GM10248 (cell line): ENCODE measurements at places on chromosomes 6 and 20.

DNA sequence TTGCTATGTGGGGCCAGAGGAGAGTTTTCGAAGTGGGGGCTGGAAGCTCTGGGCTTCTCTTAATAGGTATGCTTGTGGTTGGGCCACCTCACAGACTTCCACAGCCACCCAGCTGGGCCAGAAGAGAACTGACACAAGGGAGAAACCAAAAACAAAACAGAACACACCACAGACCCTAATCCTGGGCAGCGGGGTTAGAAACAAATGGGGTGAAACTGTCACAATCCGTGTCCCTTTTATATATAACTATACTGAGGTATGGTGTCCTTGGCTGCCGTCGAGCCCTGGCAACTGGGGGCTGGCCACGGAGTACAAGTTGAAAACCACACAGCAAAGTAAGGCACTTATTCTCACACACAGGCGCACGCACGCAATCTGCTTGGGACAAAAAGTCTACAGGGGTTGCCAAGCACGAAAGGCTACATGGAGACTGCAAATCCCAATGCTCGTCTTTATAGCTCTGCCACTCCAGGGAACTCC, 78.3 kb downstream of the TRAM2 start:
- DNase-seq: peak; percentile 54

GRCh38 chr6:139165324-139165723, 30.4 kb downstream of the HECA start:
- no peak for DNase-seq

DNA sequence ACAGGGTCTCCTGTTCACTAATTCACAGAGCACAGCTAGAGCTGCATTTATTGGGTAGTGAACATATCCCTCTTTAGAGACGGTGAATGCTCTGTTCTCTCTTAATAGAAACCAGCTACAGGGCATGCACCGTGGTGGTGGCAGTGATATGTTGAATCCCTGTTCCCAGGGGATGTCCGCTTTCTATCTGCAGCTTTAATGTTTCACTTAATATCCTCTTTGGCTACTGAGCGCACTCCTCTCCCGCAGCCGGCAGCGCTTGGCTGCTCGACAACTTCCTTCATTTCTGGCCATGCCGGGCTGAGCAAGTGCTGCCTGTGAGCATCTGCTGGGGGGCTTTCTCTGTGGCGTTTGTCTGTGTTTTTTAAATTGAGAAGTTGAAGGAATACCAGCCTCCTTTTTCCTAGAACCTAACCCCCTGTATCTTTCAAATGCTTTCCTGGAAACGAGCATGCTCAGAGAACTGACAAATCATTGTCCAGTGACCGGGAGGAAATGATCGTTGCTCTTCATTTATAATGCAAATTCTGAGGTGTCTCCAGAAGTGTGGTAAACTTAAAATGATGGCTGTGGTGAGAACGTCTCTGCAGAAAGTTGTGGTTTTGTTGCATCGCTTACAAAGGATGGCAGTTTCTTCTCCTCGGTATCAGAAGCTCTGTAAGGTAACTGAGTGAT, 297.9 kb downstream of the UTRN start:
- DNase-seq: peak; percentile 41

DNA sequence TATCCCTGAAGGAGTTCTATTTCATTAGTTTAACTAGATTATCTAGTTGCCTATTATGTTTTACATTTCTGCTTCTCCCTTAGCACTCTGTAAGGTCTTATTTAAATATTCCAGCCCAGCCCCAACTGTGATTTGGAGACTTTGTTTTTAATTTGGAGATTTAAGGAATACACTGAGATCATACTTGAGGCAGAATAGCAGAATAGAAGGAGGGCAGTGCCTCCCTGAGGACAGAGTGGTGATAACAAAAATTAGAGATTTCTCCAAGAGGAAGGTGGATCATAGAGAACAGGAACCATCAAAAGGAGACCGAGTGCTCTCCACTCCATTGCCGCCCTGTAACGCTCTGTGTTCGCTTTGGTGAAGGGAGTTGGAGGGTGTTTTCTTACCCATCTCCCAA, 14.8 kb upstream of the CD164 start:
- DNase-seq: no peak

DNA sequence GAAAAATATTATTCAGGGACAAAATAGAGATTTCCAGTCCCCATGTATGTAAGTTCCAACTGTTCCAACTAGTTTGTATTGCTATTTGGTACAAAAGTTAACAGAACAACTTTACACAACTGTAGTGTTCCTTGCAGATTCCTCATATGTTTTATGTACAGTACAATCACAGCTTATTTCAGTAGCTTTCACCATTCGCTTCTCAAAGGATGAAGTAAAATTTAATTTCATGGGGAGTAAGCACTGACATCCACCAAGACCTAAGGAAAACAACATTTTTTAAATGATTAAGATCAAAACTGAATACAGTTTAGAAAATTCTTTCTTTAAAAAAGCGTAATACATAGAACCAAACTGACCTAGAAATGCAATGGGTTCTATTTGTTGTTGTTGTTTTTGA, 24.6 kb downstream of the ZNF217 start:
- no peak for DNase-seq

GRCh38 chr6:38057994-38058393, 238.5 kb downstream of the ZFAND3 start:
- no peak for DNase-seq

DNA sequence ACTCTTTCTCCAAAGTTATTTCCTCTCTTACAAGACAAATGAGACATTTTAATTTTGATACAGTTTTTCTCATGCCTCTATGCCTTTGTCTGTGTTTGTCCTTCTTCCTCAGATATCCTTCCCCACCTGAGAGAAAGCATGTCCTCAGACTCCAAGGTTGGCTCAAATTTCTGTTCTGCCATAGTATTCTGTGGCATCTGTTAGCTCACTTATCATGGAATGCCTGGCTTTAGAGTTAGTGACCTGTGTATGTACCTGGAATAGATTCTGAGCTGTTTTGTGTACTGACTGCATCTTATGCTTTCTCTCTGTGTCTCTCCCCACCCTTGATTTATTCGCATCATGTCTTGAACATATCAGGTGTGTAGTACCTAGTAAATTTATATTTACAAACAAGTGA, 90.0 kb downstream of the CENPW start:
- DNase-seq: no peak

DNA sequence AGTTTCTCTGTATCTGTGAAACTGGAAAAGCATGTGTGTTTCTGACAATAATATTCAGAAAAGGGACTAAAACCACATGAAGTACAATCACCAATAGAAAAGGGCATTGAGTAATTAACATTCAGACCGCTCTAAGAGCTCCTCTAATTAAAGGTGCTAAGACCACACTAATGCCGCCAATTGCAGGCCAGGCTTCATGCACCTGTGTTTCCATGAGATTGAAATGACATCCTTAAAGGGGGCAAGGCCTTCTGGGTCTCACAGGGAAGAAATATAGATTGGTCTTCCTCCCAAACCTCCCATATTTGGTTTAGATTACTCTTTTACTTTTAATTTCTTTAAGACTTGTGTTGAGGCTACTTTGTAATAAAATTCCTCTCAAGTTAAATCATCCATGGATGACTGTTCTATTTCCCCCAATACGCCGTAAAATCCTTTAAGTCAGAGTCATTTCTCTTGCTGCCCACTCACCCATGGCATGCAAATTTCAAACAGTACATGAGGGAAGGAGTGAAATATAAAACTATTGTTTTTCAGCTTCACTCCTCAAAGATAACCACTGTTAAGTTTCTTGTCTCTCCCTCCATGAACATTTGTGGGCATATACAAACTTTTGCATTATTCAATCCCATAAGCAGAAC, 110.6 kb downstream of the UBE3D start:
- DNase-seq: no peak

DNA sequence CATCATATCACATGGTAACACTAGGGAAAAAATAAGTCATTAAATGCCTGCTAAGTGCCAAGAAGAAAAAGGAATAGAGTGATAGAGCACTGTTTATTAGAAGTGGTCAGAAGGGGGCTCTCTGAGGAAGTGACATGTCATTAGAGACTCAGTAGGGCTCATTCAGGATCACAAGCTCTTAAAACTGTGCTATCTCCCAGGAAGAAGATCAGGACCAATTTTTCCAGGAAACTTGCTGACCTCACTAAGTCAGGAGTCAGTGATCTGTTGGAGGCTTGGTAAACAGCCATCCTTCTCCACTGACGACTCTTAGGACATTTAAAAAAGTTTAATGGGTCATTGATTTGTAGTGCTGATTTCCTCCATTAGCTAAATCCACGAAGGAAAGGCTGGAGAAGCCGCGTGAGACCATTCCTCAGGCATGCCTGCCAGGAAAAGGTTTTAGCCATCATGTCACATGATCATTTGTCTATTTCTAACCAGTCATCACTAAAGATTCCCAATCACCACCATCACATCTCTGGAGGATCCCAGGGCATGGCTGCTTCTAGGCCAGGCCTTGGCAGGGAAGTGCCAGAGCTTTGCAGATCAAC, 5.9 kb upstream of the PTPN1 start:
- DNase-seq: no peak

GRCh38 chr6:5730585-5731263, 276.0 kb downstream of the NRN1 start:
- no peak for DNase-seq

GRCh38 chr6:91240878-91241603, 654.2 kb upstream of the MAP3K7 start:
- peak; percentile 7 for DNase-seq

DNA sequence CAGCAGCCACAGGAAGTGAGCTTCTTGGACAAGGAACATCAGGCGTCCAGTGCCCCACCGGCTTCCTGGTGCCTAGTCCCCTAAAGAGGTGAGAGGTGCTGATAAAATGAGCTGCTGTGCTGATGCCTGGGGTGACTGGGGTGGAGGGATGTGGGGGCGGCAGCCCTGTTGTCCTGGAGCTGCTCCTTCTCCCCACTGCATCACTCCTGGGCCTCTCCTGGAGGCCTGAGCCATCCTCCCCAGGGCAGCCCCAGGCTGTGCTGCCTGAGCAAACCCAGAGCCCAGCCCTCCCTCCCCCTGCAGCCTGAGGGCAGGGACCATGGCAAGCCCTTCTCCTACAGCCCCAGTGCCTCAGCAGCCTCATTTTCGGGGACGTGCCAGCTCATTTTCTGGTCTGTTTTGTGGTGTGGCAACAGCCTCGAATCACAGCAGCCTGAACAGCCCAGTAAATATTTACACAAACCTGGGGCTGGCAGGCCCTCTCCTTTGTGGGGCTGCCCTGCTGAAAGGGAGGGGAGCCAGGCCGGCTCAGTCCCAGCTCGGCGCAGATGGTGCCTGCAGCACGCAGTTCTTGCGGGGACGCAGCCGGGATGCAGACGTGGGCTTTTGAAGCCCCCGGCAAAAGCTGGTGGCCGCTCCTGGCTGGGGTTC, 259.9 kb downstream of the DLL1 start:
- no peak for DNase-seq

- no peak for DNase-seq
Observed at GRCh38 chr6:44463728-44464450, 76.4 kb downstream of the CDC5L start.

DNA sequence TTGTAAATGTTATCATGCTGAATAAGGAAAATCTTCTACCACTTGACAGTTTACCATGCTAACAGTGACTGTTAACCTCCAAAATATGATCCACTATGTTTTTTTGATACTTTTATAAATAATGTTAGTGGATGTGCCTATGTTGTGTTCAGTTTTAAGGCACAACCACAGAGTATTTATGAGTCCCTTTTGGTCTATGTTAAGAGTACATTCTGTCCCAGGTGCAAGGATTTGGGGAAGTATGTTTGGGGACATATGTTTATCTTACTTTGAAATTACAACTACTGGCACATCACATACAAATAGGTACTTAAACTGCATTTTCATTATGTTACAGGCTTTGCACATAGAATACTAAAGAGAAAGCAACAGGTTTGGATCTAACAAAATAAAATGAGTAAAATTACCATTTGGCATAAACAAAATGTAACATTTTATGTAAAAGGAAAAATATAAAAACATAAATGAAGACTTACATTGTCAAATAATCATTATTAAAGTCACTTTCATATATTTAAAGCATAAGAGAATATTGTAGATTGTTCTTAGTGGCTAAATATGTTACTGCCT, 71.2 kb downstream of the SESN1 start:
- DNase-seq: no peak

- no peak for DNase-seq
Observed at GRCh38 chr6:143160015-143160414, 99.3 kb downstream of the AIG1 start.

DNA sequence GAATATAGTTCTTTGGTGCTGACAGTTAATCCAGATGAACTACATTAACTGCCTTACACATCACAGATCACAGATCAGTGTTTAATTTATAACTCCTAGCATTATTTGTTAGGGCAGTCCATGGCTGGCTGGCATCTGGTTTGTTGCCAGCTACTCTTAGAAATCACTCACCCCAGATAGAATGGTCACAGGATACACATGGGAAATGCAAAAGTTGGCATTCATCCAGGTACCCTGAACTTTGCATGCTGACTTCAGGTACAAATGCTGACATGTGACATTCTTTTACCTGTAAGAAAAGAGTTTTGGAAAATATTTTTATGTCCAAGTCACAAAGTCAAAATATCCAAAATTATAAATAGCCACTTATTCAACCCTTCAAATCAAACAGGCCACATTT, 20.2 kb downstream of the FBXL4 start:
- no peak for DNase-seq

- no peak for DNase-seq
Observed at GRCh38 chr6:170174771-170175643, 115.9 kb downstream of the DLL1 start.

DNA sequence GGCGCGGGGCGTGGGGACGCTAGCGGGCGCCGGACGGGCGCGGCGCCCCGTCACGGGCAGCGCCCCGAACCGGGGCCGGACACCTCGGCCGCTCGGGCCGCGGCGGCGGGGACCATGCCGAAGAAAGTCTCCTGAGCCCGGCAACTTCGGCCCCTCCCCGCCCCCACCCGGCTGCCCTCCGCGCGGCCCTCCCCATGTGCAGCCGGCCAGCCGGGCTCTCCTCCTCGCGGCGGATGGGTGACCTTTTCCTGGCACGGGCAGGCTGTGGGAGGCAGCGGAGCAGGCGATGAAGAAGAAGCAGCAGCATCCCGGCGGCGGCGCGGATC, 278 bp downstream of the UST start:
- DNase-seq: no peak

DNA sequence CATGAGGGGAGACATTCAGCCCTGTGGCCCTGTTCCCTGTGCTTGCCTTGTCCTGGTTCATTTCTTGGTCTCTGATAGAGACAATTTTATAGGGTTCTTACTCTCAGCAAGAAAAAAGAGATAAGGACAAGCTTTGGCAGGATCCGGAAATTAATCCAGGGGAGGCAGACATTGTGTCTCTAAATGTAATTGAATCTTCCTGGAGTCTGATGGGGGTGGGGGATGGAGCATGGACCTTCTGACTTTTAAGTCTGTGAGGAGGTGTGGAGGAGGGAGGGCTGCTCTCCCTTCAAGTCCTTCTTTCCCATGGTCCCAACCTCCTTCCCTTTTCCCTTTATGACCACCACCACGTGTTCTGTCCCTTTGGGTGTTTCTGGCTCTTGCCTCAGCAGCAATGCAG, 512.7 kb downstream of the DHX35 start:
- no peak for DNase-seq

GRCh38 chr6:127102859-127103258, 15.6 kb upstream of the RSPO3 start:
- DNase-seq: no peak
